Activated CD4-positive, alpha-beta T cell treated with anti-CD3 and anti-CD28 coated beads, Interleukin-2, Interleukin-4, amounts not matched to agents 100 ng/mL and 50 ng/mL, durations not matched to agents 16 hours and 8 hours (primary cell): ENCODE measurements at places on chromosomes 11 and 22.

DNA sequence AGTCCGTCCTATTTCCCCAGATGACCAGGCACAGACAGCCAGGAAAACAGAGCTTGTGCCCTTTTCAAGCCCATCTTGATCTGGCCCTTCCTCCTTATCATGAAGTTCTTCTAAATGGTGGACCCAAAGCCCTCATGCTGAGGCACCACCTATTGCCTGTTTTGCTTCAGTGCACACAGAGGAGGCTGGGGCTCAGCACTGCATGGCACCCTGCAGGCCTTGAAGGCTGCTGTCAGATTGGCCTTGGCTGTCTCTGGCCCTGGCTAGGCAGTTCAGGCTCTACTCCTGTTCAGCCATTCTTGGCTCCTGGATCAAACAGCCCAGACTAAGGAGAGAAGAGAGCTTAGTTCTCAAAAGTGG lies 49.2 kb downstream of the OTOG start:
- no peak for DNase-seq

GRCh38 chr11:130050257-130050656 lies 19.4 kb upstream of the APLP2 start:
- no peak for DNase-seq

- no peak for DNase-seq
These were observed 308.7 kb upstream of the ZC3H12C start for GRCh38 chr11:109784536-109784935.

GRCh38 chr22:45199723-45200122 lies 36.0 kb downstream of the NUP50 start:
- no peak for DNase-seq

GRCh38 chr11:1952806-1953482 lies 5.8 kb downstream of the MRPL23 start:
- DNase-seq = no peak

- peak; percentile 80 for DNase-seq
These were observed 13.6 kb downstream of the BCL9L start for GRCh38 chr11:118911880-118912741.

DNA sequence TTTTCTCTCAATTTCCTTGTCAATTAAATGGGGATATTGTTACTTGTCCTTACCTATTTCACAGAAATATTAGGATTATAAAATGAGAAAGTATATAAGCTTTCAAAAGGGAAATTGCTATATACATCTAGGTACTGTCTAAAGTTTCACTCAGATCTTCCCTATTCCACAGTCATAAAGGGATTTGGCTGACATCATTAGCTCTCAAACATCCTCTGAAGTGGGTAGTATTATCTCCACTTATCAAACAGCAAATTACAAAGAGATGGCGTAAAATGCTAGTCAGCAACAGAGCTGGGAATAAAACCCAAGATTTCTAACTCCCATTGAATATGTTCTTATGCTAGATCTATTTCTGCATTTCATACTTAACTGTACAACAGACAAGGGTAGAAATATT lies 50.9 kb downstream of the SLC25A17 start:
- DNase-seq = peak; percentile 14
